ENCODE measurements at places on chromosomes 16 and 17.

DNA sequence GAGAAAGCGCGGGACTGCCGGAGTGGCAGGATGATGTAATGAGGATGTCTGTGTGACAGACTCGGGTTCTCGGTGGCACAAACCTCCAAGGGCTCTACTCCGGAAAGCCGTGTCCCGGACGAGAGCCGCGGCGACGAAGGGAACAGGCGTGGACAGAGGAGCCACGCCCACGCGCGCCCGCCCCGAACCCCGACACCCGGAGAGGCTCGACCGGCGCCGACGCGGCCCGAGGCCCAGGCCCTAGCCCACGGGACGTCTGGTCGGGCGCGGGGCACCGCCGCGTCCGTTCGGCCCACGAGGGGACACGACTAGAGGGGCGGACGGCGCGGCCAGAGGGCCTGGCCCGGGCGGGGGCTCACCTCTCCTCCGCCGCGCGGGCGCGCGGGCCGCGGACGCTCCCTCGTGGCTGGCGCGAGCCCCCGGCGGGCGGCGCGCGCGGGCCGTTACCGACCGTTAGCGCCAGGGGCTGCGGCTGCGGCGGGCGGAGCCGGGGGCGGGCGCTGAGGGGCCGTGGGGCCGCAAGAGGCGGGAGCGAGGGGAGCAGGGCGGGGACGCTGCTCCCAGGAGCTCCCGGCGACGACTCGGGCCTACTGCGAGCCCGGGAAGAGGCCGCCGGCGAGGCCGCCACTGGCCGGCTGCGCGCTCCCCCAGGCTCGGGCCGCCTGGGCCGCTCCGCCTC lies 2.1 kb upstream of the IRX5 start:
- peak; percentile 41 for DNase-seq

DNA sequence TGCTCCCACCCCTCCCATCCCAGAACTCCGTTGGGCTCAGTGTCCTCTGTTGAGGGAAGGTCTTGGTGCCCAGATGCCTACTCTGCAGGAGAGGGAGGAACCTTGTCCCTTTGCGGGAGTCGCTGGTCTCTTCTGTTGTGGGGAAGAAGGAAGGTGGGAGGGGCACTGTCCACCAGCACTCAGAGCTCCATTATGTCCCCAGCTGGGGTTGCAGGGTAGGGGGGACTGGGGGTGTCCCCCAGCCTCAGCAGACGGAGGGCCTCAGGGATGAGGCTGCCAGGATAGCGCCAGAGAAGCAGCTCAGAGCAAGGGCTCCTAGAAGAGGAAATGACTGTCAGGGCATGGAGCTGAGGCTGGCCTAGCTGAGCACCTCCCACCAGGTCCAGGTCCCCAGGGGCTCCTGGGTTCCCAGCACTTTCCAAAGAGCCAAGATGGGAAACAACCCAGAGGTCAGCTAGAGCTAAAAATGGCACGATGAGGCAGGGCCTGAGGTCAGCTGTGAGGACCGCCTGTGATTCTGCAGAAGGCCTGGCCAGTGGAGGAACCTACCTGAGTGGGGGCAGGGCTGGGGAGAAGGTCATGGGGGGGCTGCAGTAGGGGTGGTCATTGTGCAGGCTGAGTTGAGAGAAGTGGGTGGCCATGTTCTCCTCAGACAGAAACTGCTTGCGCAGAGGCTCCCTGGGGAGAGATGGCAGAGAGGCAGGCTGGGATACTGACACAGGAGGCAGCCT lies 893 bp downstream of the HCFC1R1 start:
- peak; percentile 87 for DNase-seq

DNA sequence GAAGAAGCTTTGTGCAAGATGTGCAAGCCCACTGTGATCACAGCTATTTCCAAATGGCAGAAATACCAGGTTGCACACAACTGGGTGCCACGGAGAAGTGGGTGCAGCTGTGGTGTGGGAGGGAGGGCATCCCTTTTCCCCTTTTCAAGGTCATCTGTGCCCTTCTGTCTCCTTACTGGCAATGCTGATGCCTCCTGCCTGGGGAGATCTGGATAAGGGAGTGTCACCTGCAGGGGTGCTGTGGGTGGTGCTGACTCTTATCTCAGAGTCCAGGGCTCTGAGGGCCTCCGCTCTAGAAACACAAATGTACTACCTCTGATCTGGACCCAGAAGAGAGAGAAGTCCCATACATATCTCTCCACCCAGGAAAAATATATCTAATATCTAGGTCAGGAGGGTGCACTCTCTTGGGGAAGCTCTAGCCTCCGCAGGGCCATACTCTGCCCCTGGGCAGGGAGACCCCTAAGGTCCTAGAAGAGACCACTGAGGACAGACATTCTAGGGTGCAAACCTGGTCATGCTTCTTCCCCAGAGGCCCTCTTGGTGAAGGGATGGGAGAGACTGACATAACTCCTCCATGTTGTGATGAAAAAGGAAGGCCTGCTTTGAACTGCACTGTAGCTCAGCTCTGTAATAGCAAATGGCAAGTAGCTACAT lies 18.5 kb downstream of the NPRL3 start:
- DNase-seq = no peak

DNA sequence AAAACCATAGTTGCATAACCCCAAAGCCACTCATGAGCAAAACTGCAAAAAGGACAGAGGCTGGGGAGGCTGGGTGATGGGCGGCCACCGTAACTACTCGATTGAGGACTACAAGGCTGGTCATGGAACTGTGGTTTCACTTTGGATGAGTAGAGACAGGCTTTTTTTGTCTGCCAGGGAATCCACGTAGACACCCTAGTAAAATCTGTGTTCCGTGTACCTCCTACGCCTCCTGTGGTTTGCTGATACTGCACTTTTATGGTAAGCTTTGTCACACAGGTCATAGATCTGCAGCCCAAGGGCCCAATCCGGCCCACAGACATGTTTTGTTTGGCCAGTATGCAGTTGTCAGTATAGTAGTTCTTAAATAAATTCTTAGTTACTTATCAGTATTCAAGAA lies 2.2 kb upstream of the TLCD3B start:
- peak; percentile 39 for DNase-seq

GRCh38 chr16:9922441-9922840 lies 259.8 kb downstream of the GRIN2A start:
- no peak for DNase-seq

DNA sequence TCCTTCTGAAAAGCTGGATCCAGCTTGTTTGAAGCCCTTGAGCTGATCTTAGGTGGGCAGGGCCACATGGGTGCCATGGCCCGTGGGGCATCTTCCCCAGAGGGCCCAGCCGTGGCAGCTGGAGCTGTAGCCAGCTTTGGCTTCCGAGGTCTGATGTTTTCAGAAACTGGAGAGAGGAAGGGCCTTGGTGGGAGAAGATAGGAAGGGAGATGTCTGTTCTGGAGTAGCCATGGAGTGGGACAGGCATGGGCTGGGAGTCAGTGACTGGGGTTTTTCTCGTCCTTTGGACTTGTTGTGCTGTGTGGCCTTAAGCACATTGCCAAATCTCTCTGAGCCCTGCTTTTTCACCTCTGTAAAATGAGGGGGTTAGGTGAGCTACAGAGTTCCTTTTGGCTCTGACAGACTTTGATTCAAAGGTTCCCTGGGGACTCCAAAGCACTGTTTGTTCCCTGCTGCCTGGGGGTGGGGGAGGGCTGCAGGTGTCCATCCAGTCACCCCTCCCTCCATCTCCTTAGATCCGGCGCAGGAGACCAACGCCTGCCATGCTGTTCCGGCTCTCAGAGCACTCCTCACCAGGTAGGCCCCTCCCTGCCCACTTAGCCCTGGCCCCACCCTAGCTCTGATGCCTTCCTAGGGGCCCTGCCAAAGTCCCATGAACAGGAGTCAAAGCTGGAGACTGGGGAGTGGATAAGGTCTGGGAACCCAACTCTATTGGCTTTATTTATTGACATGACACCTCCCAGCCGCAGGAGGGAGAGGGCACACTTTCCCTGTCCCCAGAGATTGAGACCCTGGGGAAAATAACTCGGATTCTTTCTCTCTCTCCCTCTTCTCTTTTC lies 2.1 kb downstream of the PPP1R1B start:
- DNase-seq = no peak
